ENCODE measurements at places on chromosomes 3 and 15.
A peak's percentile ranks its signal among the peaks of the same experiment; 100 is the strongest.

DNA sequence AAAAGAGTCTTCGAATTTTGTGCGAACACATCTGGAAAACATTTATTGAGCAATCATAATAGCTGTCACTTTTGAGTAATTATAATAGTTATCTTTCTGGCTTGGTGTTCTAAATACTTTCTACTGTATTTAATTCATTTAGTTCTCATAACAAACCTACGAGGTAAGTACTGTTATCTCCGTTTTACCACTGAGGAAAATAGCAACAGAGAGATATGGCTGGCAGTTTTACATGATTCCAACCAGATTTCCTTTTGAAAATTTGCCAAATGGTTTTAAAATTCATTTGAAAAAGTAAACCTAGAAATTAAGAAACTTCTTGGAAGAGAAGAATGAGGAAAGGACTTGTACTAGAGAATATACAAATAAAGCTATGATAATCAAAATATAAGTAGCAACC is 37.3 kb upstream of the MGA start:
- no peak for DNase-seq

GRCh38 chr3:122151480-122151879 is 32.0 kb upstream of the CASR start:
- no peak for DNase-seq

DNA sequence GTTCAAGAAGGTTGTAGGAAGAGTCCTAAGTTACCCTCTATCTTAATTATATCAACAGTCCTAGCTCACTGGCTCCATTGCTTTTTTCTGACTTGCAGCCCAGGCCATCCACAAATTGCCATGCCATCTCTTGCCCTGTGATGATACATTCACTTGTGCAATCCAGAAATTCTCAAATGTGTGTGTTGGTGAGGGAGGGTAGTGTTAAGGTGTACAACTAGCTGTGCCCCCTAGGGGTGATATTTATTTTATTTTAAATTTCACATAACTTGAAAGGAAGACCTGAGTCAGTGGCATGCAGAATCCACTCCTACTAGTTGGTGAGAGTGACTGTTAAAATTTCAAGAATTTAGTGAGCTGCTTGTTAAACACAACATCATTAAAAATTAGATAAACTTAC is 156.1 kb upstream of the ANKRD28 start:
- no peak for DNase-seq

GRCh38 chr15:65085207-65085753 is 8.7 kb downstream of the KBTBD13 start:
- no peak for DNase-seq

DNA sequence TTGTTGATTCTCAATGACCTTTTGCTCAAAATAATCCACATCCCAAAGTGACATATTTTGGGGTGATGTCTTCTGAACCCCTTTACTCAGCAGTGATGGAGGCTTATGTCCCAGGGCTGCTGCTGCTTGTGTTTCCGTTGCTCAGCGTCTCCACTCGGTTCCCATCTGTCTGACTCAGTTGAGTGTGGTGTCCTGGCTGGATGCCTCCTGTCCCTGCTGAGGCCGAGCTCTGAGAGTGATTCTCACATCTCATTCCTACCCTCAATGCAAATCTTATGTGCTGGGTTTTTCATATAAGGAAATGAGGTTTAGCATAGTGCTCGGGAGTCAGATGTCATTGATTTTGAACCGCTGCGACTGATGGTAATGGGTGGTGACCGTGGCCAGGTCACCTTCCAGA is 247.4 kb downstream of the GABRG3 start:
- DNase-seq = no peak

DNA sequence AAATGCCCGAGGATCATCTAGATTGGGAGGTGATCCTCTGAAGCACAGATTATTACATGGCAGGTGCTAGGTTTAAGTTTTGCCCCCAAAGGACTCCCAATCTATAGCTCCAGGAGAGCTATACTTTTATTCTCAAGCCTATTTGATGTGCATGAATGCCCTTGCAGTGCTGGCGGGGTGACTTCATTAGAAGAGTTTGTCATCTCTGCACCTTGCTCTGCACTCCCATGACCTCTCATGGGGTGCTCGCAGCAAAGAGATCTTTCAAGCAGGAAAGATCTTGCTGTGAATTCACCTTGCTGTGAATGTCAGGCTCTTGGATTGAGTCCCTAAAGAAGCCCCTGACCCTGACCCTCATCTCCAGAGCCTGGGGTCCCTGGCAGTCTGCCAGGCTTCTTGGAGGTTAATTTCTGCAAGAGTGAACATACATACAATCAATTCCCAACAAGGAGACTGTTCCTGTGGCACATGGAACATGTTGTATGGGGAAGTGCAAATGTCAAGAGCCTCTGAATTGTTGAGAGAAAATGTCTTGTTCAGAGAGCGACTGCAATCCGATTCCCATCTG is 45.9 kb downstream of the FAM43A start:
- no peak for DNase-seq

DNA sequence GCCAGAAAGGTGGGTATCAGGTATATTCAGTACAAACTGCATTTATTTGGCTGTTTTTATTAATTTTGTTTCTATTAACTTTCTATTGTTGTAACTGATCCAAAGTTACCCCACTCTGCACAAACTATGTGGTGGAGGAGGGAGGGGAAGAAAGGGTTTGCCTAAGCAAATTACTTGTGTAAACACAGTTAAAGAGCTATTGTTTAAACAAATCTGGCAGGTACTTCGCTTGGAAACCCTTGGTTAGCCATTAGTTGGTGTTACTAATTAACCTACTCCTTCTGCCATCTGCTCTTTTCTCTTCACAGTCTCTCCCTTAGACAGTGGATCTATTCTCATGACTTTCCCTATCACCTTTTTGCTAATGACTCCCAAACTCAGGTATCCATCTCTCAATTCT is 328.4 kb upstream of the NECTIN3 start:
- DNase-seq = no peak

- no peak for DNase-seq
Measured at GRCh38 chr3:137761563-137762503, 2.3 kb upstream of the SOX14 start.

GRCh38 chr3:34626699-34627098 is 828.3 kb downstream of the PDCD6IP start:
- DNase-seq = no peak

DNA sequence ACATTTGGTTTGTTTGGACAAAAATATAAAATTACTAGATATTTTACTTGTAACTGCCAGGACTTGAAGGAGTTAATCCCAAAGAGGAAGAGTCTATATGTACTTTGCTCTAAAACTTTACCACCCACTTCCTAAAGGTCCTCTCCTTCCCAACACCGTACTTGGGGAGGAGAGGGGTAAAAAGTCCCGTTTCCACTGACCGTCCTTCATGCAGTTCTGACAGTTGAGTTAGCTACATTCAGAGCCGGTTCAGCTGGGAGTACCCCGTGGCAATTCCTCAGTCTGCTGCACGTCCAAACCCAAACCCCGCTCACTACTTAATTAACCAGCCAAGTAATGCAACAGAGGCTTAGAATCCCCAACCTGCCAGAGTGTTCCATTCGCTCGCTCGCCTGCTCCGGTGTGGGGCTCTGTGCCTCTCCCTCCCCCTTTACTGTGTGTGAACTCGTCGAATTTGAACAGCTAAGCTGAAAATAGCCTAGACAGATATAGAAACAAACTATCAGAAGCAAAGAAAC is 519.7 kb downstream of the FOXP1 start:
- peak; percentile 72 for DNase-seq

- no peak for DNase-seq
Measured at GRCh38 chr15:27843146-27843545, 256.0 kb downstream of the OCA2 start.

DNA sequence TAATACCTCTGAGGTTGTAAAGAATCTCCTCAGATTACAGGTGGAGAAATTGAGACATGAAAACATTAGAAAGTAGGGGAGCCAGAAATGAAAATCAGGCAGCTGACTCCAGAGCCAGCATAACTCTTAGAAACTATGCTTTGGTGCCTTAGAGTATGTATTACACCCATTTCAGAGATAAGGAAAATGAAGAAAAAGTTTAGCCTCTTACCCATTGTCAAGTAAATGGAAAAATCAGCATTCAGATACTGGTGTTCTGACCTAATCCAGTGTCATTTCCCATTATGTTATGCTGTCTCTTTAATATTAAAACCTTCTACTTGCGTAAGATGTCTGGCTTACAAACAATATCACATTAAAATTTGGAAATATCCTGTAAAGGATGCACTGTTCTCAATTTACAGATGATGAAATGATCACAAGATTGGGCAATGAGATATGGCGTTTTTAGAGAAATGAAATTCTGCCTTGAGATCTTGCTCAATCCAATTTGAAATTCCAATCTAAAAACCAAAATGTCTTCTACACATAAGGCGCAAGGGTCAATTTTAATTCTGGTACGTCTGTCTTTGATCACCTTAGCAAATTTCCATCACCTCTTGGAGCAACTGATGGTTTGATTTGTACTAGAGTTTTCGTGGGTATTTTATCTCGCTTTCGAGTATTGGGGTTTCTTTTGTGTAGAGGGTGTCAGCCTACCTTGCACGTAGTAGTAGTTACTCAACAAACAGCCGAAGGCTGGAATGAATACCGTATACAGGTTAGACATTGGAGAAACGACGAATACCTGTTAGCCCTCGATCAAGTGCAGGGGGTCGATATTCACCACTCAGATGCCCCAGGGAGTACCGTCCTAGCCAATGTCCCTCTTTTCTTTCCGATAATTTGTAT is 902 bp upstream of the ZCWPW2 start:
- peak; percentile 3 for DNase-seq

DNA sequence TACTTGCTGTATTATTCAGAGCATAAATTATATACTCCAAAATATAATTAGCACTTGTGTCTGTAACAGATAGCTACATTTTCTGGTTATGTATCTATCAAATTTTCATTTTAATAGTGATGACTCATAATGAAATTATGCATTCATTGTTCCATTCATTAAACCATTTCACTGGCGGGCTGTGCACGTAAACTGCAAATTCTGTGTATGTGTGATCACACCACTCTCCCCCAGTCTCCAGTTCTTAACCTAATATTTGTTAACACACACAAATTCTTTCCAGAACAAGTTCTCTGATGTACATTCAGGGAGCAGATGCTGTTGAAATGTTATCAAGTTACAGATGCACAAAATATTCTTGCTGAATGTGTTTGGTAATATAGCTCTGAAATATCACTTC is 3.8 kb upstream of the KCNMB2 start:
- no peak for DNase-seq

GRCh38 chr3:46607603-46608028 is 4.7 kb upstream of the FAM240A start:
- no peak for DNase-seq

DNA sequence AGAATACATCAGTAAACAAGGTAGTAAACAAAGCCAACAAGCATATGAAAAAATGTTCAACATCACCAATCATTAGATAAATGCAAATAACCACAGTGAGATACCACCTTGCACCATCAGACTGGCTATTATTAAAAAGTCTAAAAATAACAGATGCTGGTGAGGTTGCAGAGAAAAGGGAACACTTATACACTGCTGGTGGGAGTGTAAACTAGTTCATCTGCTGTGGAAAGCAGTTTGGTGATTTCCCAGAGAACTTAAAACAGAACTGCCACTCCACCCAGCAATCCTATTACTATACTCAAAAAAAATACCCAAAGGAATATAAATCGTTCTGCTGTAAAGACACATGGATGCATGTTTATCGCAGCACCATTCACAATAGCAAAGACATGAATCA is 30.3 kb upstream of the ZBTB38 start:
- DNase-seq = no peak

DNA sequence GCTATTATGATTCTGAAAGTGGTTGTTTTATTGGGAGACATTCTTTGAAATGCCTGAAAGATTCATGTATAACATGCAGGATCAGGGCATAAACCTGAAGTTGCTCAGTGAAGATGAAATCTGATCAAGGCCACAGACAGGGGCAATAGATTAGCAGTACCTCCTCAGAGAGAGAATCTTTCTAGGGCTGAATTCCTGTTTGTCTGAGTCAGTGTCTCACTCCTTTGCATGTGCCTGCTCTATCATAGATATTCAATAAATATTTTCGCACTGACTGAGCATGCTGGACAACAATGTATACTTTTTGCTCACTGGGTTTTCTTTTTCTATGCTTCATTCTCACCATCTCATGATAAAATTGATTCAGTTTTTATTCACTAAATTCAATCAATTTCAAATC is 49.8 kb upstream of the PFN2 start:
- DNase-seq = no peak

- DNase-seq = no peak
Measured at GRCh38 chr3:188855675-188856074, 316.1 kb upstream of the TPRG1 start.

DNA sequence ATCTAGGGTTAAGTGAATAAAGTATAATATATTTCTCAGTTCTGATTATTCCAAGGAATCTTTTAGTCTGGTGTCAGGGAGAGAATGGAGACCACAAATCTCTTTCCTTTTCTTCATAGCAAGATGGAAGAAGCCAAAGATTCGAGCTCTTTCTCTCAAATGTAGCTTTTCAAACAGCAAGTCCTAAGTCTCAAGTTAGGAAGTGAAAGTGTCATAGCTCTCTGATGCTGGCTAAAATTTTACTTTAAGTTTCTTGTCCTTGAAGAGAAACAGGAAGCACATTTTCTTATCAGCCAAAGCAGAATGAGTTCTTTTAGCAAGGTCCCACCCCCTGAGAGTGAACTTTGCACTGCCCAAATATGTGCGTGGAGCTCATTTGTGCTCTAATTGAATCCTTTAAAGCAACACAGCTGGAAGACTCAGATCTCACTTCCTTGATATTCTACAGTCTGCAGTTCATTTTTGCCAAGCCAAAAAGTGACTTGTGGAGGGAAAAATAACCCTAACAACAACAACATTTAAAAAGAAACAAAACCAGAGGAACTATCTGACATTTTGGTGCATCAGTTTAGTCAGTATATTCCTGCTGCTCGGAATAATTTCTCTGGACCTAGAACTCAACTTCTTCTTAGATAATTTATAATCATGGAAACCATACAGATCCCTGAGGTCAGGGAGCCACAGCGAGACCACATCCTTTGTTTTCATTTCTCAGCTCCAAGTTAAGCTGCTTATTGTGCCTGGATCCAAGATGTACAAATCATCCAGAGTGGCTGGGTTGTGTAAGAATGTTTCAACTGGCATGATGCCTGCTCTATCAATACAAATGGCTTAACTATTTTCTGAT is 238.7 kb upstream of the P2RY1 start:
- DNase-seq = no peak

GRCh38 chr3:182713743-182714517 is 79.4 kb upstream of the ATP11B start:
- DNase-seq = no peak

All from stimulated activated naive CD8-positive, alpha-beta T cell treated with anti-CD3 and anti-CD28 coated beads, Interleukin-15, Interleukin-2, amounts not matched to agents 100 U/mL and 50 U/mL, for 24 hours (primary cell).